GM23248 (cell line): ENCODE measurements at places on chromosomes 4 and X. TPM values are rescaled to one million over a fixed set of nuclear protein-coding genes. Genes with fewer than 3 reads are reported as not detected.
A peak's percentile ranks its signal among the peaks of the same experiment; 100 is the strongest.

CT45A10 gene
- total RNA-seq = not detected in 2 replicates

MAOB gene
- total RNA-seq = not detected in 2 replicates

DNA sequence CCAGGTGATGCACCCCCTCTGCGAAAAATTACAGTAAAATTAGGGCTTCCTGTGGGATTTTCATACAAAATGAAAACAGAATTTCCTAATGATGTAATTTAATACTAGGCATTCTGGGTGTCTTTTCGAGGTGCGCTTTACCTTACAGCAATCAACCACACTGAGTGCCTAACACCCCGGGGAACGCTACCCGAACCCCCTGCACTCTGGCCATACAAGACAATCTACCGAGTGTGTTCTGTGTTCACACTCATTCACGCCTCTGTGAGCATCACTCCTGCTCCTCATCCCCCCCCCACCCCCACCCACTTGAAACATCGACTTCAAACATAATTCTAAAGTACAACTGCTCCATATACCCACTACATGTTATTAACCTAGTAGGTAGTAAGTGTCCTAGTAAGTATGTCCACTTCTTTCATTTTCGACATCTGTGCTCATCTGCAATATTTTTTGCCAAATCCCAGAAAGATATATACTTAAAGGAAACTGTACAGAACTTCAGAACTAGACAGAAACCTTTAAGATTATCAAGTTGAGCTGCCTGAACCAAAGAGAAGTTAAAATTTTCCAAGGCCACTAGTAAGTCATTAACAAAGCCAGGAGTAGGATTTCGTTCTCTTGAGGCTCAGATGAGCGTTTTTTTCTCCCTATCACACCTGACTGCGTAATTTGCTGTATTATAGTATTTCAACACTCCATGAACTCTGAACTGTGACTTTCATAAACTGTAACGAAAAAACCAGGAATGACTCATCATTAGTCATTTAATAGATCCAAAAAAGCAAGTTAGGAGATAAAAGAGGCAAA is 80.0 kb downstream of the FAT1 start:
- peak; percentile 81 for DNase-seq

DNA sequence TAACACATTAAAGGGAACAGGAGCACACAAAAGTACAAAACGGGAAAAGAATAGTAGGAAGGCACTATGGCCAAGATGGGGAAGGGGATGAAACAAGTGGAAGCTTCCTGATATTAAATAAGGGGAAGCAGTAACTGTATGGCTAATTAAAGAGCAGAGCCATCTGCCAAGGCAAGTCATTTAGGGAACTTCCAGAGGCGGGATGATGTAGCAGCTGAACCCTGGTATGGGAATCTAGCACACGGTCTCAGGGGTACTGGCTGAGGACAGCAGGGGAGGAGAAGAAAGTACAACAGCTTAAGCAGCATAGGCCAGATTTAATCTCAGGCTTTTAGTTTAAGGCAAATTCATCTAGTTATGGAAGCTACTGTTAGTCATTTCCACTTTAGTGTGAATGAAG is 59.1 kb downstream of the IGFBP7 start:
- DNase-seq = no peak

- no peak for DNase-seq
Measured at GRCh38 chr4:81814987-81815541, 343.4 kb upstream of the RASGEF1B start.
